ENCODE measurements at places on chromosomes 13 and 19.

GRCh38 chr19:2616741-2617392 is 85.6 kb downstream of the GNG7 start:
- DNase-seq, result peak; percentile 48

GRCh38 chr19:30132343-30133075 is 190.5 kb downstream of the URI1 start:
- DNase-seq, result no peak

DNA sequence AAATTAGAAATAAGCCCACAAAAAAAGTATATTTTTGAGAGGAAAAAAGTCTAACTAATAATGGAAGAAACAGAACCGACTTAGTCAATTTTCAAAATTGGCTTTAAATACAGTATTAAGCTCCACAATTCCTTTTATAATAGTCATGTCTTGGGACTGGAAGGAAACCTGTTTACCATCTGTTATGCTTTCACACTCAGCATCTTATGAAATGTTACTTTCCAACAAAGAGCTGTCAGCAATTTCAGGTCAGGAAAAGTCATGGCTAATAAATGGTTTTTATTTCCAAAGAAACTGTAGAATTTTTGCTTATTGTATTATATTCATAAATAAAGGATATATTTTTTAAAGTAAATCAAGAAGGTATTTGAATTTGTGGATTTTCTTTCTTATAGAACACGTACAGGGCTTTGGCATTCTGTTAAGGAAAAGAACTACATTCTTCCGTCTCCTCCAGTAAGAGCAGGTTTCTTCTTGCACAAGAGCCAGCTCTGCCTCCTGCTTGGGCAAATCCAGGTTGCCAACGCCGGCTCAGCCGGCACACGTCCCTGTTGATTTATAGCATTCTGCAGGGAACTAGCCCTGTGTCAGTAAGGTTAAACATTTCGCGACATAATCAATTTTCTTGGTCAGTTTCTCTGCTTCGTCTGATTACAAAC is 52.9 kb upstream of the GPR12 start:
- DNase-seq, result no peak

- DNase-seq, result no peak
These were observed 16.9 kb downstream of the DZIP1 start for GRCh38 chr13:95627590-95627989.

DNA sequence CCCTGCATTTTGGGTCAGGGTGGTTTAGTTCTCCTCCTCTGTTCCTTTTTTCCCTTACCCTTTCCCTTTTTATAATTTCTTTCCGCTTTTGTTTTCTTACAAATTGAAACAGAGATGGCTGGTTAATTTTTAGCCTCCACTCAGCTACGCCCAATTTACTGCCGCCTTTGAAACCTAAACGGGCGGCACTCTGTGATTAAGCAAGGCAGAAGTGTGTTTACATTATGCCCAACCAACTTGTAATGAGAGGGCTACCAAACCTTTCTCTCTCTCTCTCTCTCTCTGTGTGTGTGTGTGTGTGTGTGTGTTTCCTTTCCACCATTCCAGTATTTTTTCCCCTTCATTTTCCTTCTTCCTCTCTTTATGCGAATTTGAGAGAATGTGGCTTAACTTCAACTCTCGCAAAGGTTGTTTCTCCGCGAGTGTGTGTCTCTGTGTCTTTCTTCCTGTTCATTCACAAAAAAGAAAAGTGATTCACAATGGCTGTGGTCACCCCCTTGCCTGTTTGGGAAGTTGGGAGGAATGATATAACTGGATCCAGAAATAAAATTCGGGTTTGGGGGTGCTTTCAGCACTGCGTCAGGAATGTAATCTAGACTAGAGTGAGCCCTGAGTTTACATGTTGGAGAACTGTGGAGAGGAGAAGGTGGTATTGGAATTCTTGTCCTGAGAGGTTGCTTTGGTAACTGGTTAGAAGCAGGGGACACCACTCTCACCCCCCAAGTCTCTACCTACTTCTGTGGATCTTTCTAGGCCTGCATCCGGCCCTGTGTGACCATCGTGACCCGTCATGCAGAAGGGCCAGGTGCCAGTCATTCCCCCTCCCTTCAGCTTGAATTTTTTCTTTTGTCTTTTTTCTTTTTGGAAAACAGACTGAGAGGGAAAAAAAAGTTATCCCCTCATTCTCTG is 31.4 kb downstream of the NFIX start:
- no peak for DNase-seq

- DNase-seq, result no peak
These were observed 3.7 kb downstream of the ZNF85 start for GRCh38 chr19:20926796-20927195.

GRCh38 chr13:89584058-89584620 is 1763.3 kb upstream of the MIR17HG start:
- DNase-seq, result no peak

GRCh38 chr13:70237131-70237530 is 128.9 kb upstream of the KLHL1 start:
- DNase-seq, result no peak

DNA sequence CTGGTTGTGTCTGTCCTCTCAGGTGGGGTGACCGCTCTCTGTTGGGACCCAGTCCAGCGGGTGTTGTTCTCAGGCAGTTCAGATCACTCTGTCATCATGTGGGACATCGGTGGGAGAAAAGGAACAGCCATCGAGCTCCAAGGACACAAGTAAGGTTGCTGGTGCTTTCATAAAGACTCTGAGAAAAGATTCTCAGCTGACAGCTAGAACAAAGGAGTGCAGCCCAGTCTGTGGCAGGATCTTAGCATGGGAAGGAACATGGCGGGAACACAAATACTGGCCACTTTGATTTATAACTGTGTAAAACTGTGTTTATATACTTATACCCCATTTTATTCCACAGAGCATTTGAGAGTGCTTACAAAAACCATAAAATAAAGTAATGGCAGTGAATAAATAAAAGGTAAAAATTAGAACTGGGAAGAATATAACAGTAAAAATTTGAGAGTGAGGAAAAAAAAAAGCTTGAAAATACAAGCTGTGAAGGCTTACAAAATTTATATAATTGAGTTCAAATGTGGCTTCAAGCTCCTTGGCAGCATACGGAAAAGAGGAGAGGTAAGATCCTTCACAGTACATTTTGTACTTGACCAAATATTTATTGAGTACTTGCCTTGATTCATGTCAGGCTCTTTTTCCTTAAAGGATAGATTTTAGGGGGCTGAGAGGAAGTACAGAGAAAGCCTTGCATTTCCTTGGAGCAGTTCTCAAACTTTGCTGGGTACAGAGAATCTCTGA is 64.8 kb downstream of the DHRS12 start:
- DNase-seq, result no peak

GRCh38 chr13:99647596-99647985 is 146.3 kb downstream of the TM9SF2 start:
- DNase-seq, result no peak

DNA sequence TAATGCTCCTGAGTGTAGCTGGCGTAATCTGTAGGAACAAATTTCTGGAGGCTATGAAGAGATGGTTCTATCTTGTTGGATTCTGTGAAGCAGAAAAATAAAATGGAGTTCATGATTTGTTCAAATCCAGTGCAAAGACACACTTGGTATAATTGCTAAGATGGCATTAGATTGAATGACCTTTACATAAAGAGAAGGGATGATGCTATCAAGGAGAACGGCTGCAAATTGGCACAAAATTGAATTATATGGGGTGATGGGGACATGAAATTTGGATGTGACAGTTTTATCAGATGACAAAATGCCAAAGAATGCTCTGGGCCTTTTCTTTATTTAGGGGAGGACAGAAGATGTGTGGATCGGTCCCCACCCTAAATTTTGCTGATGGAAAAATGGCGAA is 4.0 kb downstream of the METTL21C start:
- DNase-seq, result no peak

DNA sequence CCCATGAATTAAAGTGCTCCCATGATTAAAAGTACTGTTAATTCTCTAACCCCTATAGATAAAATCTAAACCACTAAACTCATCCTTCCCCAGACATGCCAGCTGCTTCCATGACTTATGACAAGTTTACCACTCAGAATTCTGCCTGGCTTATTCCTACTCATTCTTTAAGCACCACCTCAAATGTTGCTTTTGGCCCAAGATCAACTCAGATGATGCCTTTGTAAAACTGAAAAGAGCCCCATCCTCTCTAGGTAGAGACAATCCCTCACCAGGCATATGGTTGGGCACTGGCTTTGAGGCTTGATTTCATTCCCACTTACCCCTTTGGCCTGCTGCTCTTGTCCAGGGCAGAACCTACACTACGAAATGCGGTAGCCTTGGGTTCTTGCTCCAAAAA is 250.0 kb downstream of the DNAJC15 start:
- DNase-seq, result no peak

DNA sequence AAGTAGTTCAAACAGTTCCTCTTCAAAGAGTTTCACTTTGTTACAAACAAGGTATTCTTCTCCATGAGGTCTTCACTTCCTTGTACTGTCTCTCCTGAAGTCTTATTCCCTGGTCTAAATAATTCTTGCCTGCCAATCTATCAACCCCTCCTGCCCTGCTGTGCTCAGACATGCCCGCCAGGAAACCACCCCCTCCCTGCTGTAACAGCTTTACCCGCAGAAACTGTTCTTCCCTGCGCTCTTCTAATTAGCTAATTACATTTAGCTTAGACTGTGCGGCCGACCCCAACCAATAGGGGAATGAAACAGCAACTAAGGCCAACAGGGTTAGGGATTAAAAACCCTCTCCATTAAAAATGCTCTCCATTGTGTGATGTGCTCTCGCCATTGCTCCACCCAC is 46.7 kb downstream of the ZNF846 start:
- no peak for DNase-seq

- no peak for DNase-seq
These were observed 80.3 kb downstream of the STARD13 start for GRCh38 chr13:33205224-33205623.

DNA sequence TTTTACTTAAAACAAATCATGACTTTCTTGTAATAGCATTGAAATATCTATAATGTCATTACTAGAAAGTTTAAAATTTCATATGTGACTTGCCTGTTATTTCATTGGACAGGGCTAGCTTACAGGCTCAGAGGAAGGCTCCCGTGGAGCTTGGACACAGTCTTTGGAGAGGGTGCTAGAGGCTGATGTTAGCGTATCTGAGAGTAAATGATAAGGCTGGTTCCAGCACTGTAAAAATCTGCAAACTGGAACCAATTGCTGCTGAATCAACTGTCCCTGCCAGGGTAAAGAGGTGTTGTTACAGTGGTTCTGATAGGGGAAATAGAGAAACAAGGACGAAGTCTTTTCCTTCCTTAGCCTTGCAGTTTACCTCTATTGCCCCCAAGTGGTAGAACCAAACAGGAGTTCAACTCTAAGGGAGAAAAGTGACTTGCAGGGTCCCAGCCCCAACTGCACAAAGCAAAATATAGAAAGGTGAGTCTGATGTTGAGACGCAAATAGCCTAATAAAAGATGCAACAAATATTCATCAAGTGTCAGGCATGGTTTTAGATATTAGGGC is 901.7 kb downstream of the DIAPH3 start:
- no peak for DNase-seq

DNA sequence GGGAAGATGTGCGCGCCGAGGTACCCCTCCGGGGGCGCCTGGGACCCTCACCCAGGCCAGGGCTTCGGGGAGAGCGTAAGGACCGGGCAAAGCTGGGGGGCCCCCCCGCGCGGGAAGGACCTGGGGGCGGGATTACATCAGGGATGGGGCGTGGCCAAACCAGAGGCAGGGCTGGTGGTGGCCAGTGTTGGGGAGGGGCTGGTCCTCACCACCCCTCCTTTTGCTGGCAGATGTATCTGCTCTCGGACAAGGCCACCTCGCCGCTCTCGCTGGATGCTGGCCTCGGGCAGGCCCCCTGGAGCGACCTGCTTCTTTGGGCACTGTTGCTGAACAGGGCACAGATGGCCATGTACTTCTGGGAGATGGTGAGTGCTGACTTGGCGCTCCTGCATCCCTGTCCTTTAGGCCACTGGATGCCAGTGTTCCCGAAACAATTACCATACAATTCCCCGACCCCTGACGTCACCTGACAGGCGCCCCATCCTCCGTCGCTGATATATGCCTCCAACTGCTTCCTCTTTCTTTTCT is 25.3 kb downstream of the TRPM4 start:
- DNase-seq, result no peak

GRCh38 chr13:94218951-94219350 is 260.5 kb downstream of the DCT start:
- no peak for DNase-seq

GRCh38 chr19:2469102-2469914 is 6.6 kb upstream of the GADD45B start:
- no peak for DNase-seq

GRCh38 chr13:43551897-43552456 is 234.8 kb downstream of the ENOX1 start:
- DNase-seq, result no peak

- DNase-seq, result no peak
These were observed 222.9 kb upstream of the HTR2A start for GRCh38 chr13:47119575-47120235.

- DNase-seq, result no peak
These were observed 1692.0 kb downstream of the SLITRK5 start for GRCh38 chr13:89363144-89363543.

DNA sequence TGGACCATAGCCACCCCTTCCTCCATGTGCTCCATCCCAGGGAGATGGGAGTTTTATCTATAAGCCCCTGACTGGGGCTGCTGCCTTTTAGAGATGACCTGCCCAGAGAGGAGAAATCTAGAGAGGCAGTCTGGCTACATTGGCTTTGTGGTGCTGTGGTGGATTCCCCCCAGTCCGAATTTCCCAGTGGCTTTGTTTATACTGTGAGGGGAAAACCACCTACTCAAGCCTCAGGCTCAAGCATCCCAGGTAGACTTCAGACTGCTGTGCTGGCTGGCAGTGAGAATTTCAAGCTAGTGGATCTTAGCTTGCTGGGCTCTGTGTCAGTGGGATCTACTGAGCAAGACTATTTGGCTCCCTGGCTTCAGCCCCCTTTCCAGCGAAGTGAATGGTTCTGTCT is 1195.7 kb upstream of the PCDH20 start:
- no peak for DNase-seq

DNA sequence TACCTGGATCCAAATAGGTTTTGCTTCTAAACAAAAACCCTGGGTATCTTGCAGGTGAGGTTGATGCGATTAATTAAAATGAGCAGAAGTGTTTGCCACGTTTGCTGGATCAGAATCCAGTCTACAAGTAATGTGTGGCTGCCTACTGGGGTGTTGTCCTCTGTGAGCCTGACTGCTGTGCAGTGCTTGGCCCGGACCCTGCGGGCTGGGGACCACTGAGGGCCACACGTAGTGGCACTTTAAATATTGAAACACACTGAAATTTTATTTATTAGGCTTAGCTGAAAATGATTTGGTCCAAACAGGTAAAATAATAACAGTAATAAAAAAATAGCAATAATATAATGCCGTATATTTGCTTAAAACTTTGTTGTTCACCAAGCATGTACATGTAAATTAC is 338.0 kb downstream of the MYO16 start:
- no peak for DNase-seq

DNA sequence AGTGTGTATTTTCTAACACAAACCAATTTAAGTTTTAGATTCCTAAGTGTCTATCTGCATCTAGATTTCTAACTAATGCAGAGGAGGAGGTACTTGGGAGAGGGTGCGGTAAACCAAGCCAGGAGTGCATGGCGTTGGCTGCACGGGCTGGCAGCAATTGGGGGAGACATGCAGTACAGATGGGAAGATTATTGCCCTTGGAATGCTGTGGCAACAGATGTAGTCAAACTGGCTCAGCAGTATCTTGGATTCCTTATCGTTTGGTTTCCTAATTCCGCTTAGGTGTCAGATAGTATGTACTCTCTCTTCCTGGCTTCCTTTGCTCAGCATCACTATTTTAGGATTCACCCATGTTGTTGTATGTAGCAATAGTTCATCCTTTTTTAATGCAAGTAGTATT is 29.4 kb upstream of the STK24 start:
- DNase-seq, result no peak

- DNase-seq, result no peak
These were observed 35.6 kb upstream of the PSPC1 start for GRCh38 chr13:19818223-19818842.
